A549 treated with Hydrocortisone at 1 μM for 4 hours (cell line): ENCODE measurements at places on chromosomes 5 and 9. TPM values are rescaled to one million over a fixed set of nuclear protein-coding genes. Genes with fewer than 3 reads are reported as not detected.

The PRRX2 gene
- total RNA-seq: 4.7 to 11.6 TPM (median 10.1 TPM) in 5 replicates

The FUT7 gene
- total RNA-seq: 0.05 to 0.08 TPM (median 0.06 TPM) in 4 of 5 replicates, not detected in the other

The GDA gene
- total RNA-seq: 0.91 to 1.2 TPM (median 1.2 TPM) in 5 replicates

The HEMGN gene
- total RNA-seq: not detected in 5 replicates

The CYLC2 gene
- total RNA-seq: not detected in 5 replicates

The FAT2 gene
- total RNA-seq: 0.01 TPM in 1 of 5 replicates, not detected in the others

The MYOT gene
- total RNA-seq: 0.12 to 0.30 TPM (median 0.25 TPM) in 3 of 5 replicates, not detected in the others

The PCDHAC1 gene
- total RNA-seq: 1.8 to 2.5 TPM (median 2.2 TPM) in 5 replicates

The MSX2 gene
- 3.1 to 5.0 TPM (median 4.3 TPM) in 5 replicates for total RNA-seq
